Prostate gland (tissue), 2 donors: ENCODE measurements at places on chromosomes 4 and X. TPM values are rescaled to one million over a fixed set of nuclear protein-coding genes. Genes with fewer than 3 reads are reported as not detected.

The ARX gene
- total RNA-seq = 9.3 TPM

The SLC6A14 gene
- total RNA-seq = 0.11 TPM

The ARMCX6 gene
- total RNA-seq = 33.1 TPM

The ABCB7 gene
- 41.1 TPM for total RNA-seq

The UXT gene
- 173 TPM for total RNA-seq

The UCP1 gene
- total RNA-seq = not detected

The GCNA gene
- 18.0 TPM for total RNA-seq

The AREG gene
- 4.2 TPM for total RNA-seq

The GLRB gene
- 12.7 TPM for total RNA-seq

- no peak overlapping the region for H3K27ac ChIP-seq
- DNase-seq = no peak
These were observed 140.2 kb upstream of the TBL1X start for GRCh38 chrX:9324676-9325075.

- DNase-seq = no peak
- H3K27ac ChIP-seq = no peak overlapping the region
- no peaks in the 10 kb centered on the region for H3K36me3 ChIP-seq
- H3K27me3 ChIP-seq = no peaks in the 10 kb centered on the region
These were observed 146.4 kb downstream of the GPC3 start for GRCh38 chrX:133838761-133839676.

- DNase-seq = no peak
- H3K4me3 ChIP-seq = no peak overlapping the region
- H3K27me3 ChIP-seq = no peaks in the 10 kb centered on the region
- H3K27ac ChIP-seq = no peak overlapping the region
These were observed 336.8 kb downstream of the FSTL5 start for GRCh38 chr4:161827013-161827412.

GRCh38 chrX:19886375-19886774, 1.0 kb downstream of the SH3KBP1 start:
- H3K36me3 ChIP-seq = no peaks in the 10 kb centered on the region
- DNase-seq = no peak
- peak overlapping the region; percentile 55 for H3K4me3 ChIP-seq
- H3K27me3 ChIP-seq = no peaks in the 10 kb centered on the region

DNA sequence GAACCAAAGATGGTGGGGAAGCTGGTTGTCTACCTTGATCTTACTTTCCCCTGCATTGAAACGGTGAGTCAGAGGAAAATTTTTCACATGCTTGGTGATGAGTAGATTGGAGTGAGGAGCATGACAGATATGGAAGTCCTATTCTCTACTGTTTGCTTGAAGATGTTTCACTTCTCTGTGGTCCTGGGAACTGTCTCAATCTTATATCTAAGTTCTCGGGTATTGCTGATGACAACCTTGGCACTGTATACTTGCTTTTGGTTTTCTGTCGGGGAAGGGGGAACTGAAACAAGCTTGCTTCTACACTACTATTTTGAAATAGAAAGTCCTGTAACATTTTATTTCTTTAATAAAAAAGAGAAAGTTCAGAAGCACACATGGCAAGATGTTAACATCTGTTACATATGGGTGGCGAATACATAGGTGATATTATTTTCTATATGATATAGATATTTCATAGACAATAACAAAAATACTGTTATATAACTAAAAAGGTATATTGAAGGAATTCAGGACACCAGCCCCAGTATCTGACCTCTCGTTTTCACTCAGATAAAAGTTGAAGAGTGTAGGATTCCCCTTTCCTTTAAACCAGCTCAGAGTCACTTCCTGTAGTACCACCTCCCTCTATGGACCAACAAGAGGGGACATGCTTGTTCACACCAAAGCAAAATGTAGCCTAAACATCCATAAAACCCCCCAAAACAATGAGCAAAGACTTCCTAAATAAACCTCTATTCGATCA, 88.8 kb downstream of the FMR1NB start:
- H3K36me3 ChIP-seq = no peaks in the 10 kb centered on the region
- H3K4me1 ChIP-seq = no peaks in the 10 kb centered on the region
- no peak overlapping the region for H3K27ac ChIP-seq
- H3K27me3 ChIP-seq = no peaks in the 10 kb centered on the region
- DNase-seq = no peak

GRCh38 chrX:2576793-2577192, 76.0 kb upstream of the DHRSX start:
- no peaks in the 10 kb centered on the region for H3K27me3 ChIP-seq
- no peak for DNase-seq
- H3K36me3 ChIP-seq = no peaks in the 10 kb centered on the region
- no peaks in the 10 kb centered on the region for H3K4me1 ChIP-seq

DNA sequence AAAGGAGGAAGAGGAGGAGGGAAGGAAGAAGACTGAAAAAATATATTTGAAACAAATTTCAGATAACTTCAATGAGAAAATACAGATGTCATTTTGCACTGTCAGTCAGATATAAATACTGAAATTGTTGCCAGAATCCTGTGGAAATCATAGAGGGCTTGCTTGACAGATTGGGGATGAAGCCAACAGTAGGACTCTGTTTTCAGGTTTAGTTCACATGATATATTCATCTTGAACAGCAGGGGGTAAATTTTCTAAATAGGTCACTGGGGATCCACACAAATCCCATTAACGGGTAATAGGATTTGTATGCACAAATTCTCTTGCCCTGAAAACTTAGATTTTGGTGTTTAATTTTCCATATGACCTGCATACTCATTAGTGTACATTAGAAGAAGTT, 103.3 kb upstream of the PCDH18 start:
- no peak for DNase-seq
- H3K27ac ChIP-seq = no peak overlapping the region
- no peaks in the 10 kb centered on the region for H3K4me1 ChIP-seq
- H3K4me3 ChIP-seq = no peak overlapping the region
- no peaks in the 10 kb centered on the region for H3K27me3 ChIP-seq
- no peaks in the 10 kb centered on the region for H3K36me3 ChIP-seq

DNA sequence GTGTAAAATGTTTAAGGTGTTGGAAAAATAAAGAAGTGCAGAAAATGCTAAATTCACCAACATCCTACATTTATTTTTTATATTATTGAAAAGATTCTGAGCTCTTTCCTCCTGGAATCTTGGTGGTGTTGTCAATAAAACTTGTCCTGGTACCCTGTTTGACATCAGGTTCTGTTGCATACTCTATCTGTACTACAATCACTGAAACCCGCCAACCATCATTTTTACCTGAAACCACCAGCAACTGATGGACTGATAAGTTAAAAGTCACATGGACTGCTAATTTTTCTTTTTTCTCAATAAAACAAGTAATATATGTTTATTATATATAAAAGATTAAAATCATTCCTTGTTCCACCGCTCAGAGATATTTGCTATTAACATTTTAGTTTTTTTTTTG, 23.4 kb downstream of the STAP1 start:
- no peaks in the 10 kb centered on the region for H3K4me1 ChIP-seq
- no peak for DNase-seq
- no peaks in the 10 kb centered on the region for H3K36me3 ChIP-seq
- no peak overlapping the region for H3K4me3 ChIP-seq

GRCh38 chr4:112451104-112451503, 64.9 kb downstream of the NEUROG2 start:
- H3K36me3 ChIP-seq = no peaks in the 10 kb centered on the region
- no peak for DNase-seq
- no peak overlapping the region for H3K4me3 ChIP-seq
- H3K4me1 ChIP-seq = no peaks in the 10 kb centered on the region

DNA sequence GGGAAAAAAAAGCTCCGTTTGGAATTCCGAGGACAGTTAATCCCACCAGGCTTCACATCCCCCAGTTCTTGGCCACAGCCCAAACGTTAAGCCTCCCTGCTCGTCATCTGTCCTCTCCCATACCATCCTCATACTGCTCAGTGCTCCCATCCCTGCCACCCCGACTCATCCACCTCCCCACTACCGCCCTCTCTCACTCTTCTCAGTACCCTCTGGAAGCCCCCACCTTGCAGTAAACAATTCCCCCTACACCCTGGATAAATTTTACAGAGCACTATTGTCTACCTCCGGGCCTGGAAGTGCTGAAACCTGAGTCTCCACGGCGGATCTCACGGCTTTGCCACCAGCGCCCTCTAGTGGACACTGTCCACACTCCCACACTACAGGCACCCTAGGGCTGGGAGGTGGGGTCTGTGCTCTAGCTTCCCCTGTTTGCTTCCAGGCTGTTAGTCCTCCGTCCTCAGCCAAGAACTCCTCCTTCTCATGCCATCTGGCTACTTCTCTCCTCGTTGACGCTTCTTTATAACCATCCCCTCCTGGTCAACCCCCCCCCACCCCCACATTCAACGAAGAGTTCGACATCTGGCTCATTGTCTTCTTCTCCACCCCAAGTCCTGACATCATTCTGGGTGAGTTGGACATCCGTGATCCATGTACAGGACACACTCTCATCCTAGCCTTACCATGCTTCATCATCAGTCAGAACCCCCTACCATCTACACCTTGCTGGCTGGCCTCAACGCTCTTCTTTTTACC, 54.5 kb downstream of the RTL9 start:
- H3K4me3 ChIP-seq = no peak overlapping the region
- DNase-seq = peak; percentile 41
- no peaks in the 10 kb centered on the region for H3K36me3 ChIP-seq
- H3K27me3 ChIP-seq = no peaks in the 10 kb centered on the region
- no peak overlapping the region for H3K27ac ChIP-seq
- H3K4me1 ChIP-seq = no peaks in the 10 kb centered on the region

- DNase-seq = no peak
- H3K36me3 ChIP-seq = no peaks in the 10 kb centered on the region
- no peaks in the 10 kb centered on the region for H3K27me3 ChIP-seq
- H3K4me1 ChIP-seq = no peaks in the 10 kb centered on the region
- H3K4me3 ChIP-seq = no peak overlapping the region
These were observed 518.3 kb upstream of the AGA start for GRCh38 chr4:177960566-177960965.

- no peak for DNase-seq
- no peaks in the 10 kb centered on the region for H3K36me3 ChIP-seq
- no peak overlapping the region for H3K4me3 ChIP-seq
- no peaks in the 10 kb centered on the region for H3K27me3 ChIP-seq
- H3K27ac ChIP-seq = no peak overlapping the region
These were observed 107.6 kb downstream of the USP9X start for GRCh38 chrX:41192880-41193279.

DNA sequence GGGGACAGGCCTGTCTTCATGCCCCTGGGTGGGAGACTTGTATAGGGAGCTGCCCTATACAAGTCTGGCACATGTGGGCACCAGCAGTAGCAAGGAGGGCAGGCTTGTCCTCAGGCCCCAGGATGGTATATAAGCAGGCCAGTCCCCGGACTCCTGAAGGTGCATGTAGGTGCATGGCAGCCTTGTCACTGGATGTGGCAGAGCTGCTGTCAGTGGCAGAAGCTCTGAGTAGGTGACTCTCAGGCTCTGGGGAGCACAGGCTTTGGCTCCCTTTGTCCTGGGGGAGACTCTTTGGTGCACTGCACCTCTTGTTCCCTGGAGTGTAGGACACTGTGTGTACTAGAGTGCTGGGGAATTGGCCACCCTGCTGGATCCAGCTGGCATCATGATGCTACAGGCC, 376.7 kb upstream of the DIPK2B start:
- no peaks in the 10 kb centered on the region for H3K4me1 ChIP-seq
- H3K4me3 ChIP-seq = no peak overlapping the region
- H3K27me3 ChIP-seq = no peaks in the 10 kb centered on the region
- no peak for DNase-seq

DNA sequence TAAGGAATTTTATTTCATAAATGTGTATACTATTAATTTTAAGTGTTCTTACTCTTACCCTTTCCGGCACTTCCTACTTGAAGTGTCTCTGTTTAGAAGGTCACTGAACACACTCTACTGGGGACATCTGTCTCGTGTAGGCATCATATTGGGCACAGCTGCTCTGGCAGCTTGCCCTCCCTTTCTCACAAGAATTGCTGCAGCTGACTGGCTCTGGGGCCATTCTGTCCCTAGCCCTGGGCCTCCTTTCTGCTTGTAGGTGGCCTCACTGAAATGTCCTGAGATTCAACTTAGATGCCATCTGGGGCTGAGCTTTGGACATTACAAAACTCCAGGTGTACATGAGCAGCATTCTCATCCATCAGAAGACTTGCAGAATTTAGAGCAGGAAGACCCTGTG, 49.6 kb downstream of the SMAD1 start:
- no peaks in the 10 kb centered on the region for H3K36me3 ChIP-seq
- H3K4me1 ChIP-seq = no peaks in the 10 kb centered on the region
- H3K27ac ChIP-seq = no peak overlapping the region
- H3K27me3 ChIP-seq = no peaks in the 10 kb centered on the region
- H3K4me3 ChIP-seq = no peak overlapping the region

- H3K27me3 ChIP-seq = no peaks in the 10 kb centered on the region
- H3K27ac ChIP-seq = no peak overlapping the region
- no peaks in the 10 kb centered on the region for H3K36me3 ChIP-seq
- no peak for DNase-seq
These were observed 205.4 kb upstream of the GNPDA2 start for GRCh38 chr4:44931720-44932119.

DNA sequence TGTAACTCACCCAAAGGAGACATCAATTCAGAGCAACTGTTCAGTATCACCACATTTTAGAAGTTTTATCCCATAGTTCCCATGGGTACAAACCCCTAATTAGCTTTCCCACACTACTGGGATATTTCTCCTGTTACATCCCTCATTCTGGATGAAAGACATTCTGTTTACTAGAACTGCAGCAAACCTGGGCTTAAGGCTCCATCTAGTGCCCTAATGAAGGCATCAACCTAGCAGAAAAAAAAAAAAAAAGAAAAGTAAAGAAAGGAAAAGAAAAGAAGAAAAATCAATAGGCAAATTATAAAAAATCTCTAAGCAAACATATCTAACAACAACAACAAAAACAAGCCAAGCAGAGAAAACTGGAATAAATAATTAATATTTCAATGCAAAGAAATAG, 133.7 kb upstream of the CPXCR1 start:
- H3K27me3 ChIP-seq = no peaks in the 10 kb centered on the region
- H3K36me3 ChIP-seq = no peaks in the 10 kb centered on the region
- no peak overlapping the region for H3K27ac ChIP-seq
- DNase-seq = no peak
- H3K4me3 ChIP-seq = no peak overlapping the region

GRCh38 chrX:154012336-154012991, 7.2 kb downstream of the IRAK1 start:
- H3K4me3 ChIP-seq = no peak overlapping the region
- no peaks in the 10 kb centered on the region for H3K27me3 ChIP-seq
- no peak overlapping the region for H3K27ac ChIP-seq

DNA sequence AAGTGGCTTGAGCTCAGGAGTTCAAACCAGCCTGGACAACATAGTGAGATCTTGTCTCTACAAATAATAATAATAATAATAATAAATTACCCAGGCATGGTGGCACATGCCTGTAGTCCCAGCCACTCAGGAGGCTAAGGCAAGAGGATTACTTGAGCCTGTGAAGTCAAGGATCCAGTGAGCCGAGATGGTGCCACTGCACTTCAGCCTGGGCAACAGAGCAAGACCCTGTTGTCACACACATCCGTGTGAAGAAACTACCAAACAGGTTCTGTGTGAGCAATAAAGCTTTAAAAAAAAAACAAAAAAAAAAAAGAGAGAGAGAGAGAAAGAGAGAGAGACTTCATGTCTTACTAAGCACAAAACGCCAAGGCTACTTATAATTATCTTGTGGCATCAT, 42.5 kb downstream of the ANOS1 start:
- H3K36me3 ChIP-seq = no peaks in the 10 kb centered on the region
- no peak overlapping the region for H3K27ac ChIP-seq
- H3K4me3 ChIP-seq = no peak overlapping the region
- H3K27me3 ChIP-seq = no peaks in the 10 kb centered on the region
- no peaks in the 10 kb centered on the region for H3K4me1 ChIP-seq

GRCh38 chr4:102579794-102580462, 78.8 kb downstream of the NFKB1 start:
- H3K4me3 ChIP-seq = no peak overlapping the region
- H3K27me3 ChIP-seq = no peaks in the 10 kb centered on the region
- DNase-seq = no peak
